Caki2 (cell line): ENCODE measurements at places on chromosomes 12 and 14. TPM values are rescaled to one million over a fixed set of nuclear protein-coding genes. Genes with fewer than 3 reads are reported as not detected.

GRCh38 chr14:92993302-92993701, 70.4 kb downstream of the CHGA start:
- no peak for DNase-seq

DNA sequence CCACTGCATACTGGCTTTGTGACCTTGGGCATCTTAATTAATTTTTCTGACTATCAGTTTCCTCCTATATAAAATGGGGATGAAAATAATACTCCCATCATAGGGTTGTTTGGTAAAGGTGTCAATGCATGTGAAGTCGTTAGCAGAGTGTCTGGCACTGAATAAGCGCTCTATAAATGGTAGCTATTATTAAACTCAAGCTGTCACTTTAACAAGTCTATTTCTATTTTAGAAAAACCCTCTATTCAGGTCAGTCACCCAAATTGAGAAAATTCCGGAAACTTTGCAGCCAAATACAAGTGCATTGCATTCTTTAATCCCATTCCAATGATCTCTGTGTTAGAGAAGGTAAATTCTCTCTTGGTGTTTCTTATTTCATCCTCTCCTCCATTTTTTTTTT, 363.1 kb downstream of the SYT1 start:
- no peak for DNase-seq

DNA sequence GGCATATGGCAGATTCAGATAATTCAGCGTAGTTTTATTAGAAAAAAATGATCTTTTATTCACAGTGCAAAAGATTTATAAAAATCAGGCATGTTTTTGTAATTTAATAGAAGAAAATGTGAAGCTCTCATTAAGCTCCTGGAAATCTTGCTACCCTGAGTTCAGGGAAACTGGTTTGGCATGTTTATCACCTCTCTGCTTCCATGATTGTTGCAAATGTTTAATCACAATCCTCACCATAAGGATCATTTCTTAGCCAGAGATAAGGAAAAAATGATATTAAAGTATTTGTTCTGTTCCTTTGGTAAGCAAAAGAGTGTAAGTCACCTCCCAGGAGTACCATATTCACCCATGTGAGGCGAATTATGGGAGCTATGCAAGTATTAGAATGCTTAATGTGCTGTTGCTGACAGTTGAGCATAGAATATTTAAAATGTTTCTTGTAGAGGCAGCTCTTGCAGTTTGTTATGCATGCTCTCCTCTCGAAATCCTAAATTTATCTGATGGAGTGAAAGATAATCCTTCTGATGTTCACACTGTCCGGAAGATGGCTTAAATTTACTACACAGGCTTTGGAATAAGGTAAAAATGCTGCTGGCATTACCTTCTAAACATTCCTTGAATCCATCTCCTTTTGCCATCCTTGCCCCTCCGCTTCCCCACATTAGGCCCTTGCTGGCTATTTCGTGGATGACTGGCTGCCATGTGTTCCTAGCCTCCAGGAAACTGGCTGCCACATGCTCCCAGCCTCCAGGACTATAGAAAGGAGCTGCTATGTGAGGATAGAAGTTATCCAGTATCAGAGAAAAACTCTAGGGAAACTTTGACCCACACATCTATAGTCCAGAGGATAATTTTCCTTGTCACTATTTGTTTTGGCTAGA, 115.8 kb upstream of the CCDC198 start:
- DNase-seq, result no peak

- no peak for DNase-seq
Measured at GRCh38 chr12:69515394-69515930, 45.3 kb downstream of the FRS2 start.

GRCh38 chr14:102848830-102849525, 71.7 kb downstream of the TRAF3 start:
- DNase-seq, result no peak

DNA sequence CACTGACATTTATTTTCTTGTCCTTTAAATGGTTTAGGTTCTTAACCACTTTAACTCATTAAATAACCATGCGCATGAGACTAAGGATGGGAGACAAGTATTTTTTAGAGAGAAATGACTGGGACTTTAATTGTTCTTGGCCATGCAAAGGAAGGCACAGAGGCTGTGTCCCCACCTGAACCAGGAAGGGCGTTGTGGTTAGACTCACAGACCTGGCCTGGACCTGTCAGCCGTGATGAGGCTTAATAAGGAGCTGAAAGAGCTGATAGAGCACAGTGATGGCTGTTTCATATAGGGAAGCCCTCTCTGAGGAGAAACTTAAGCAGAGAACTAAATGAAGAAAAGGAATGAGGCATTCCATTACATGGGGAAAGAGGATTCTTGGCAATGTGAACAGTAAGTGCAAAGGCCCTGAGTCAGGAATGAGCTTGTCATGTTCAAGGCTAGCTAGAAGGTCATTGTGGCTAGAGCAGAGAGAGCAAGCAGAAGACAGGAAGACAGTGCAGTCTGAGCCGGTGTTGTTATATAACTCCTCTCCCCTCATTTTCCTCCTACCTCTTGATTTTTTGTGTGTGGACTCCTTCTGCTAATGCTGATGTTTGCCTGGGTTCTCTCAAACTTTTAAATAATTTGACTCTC, 74.4 kb upstream of the ANO4 start:
- no peak for DNase-seq

DNA sequence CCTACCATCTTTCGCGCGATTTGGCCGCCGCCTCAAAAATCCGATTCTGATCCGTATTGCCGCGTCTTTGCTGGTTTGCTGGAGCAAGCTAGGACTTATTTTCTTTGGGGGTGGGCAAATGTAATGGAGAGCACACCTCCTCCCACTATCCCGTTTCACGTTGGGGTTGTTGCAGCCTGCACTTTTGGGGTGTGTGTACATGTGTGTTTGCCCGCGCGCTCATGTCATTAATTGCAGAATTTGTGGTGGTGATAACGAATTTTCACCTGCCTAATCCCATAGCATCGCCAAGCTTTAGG, 657 bp downstream of the METAP2 start:
- DNase-seq, result no peak

DNA sequence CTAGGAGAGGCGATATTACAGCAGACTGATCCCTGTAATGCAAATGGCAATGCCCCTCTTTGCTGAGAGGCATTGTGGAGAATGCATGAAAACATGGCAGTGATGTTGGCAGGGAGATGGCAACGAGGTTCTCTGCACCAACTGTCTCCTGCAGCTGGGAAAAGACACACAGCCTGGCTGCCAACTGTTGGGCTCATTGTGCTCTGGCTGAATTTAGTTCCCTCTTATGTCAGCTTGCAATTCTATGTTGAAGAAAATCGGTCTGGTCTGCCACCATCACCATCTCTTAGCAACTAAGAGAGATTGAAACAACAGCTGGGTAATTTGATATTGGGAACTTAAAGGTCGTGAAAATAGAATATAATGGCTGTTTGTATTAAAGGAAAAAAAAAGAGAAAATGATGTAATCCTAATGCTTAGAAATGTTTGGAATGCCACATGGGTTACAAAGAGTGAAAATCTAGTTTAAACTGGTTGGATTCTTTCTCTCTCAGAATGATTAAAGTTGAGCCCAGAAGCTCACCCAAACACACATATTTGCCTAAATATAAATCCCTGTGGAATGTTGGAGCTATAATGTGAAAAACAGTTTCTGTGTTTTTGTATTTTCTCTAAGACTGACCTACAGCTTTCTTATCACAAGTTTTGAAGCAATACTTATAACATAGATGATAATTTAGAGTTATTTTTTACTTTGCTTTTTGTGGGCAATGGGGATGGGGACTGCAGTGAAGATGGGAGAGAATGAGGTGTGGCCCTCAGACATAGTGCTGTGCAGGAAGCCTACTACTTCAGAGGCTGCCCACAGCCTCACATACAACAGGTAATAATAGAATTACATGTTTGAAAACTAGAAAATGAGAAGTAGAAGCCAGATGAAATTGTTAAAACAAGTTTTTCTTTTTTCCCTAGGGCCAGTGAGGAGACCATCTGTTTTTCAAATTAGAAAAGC, 143.7 kb downstream of the AKAP6 start:
- DNase-seq, result peak; percentile 60

DNA sequence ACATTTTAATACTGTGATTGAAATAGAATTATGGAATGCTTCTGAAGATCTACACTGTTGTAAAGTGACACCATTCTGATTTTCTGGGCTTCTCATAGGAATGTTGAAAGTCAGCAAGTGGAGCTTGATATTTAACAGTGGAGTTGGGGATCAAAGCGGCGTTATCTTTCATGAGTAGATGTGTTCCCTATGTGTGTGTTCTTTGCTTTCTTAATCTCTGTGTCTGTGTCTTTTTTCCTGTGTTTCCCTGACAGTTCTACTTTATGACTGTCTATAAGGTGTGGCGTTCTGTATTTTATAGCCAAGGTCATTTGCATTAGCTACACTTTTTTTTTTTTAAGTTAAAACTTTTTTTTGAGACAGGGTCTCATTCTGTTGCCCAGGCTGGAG, 24.7 kb downstream of the SYNE2 start:
- DNase-seq, result no peak

DNA sequence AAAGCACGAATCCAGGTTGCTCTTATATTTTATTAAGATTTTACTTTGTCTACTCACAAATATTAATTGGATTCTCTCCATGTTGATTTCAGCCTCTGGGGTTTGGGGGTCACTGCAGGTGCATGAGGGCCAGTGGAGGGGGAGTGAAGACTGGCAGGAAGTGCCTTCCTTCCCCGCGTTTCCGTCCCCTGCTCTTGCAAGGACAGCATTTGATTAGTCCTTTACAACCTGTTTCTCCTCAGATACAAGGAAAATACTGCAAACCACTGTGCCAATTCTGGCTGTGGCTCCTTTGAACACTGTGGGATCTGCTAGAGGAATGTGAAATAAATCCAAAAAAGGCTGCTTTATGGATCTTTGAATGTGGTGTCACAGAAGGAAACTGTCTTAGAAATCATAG, 291.8 kb downstream of the ETNK1 start:
- DNase-seq, result no peak

DNA sequence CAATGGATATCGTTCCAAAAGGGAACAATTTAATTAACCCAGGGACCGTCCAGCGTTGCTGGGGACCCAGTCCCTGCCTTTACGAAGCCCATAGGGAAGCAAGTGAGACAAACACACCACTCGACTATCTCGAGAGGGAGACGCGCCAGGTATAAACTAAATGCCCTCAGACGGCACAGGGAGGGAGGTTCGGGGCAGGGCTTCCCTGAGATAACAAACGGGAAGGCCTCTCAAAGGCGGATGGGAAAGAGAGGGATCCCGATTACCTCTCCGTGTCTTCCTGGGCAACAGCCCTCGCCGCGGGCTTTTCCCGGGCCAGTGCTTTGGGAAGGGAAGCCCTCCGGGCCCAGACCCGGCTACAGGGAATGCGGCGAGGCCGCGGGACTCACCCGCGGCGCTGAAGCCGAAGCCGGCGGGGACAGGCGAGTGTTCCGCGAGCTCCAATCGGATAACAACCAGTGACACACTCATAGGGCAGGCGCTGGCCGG, 390 bp downstream of the BRAP start:
- DNase-seq, result no peak

- peak; percentile 70 for DNase-seq
Measured at GRCh38 chr12:53052419-53053217, 2.8 kb downstream of the TNS2 start.

DNA sequence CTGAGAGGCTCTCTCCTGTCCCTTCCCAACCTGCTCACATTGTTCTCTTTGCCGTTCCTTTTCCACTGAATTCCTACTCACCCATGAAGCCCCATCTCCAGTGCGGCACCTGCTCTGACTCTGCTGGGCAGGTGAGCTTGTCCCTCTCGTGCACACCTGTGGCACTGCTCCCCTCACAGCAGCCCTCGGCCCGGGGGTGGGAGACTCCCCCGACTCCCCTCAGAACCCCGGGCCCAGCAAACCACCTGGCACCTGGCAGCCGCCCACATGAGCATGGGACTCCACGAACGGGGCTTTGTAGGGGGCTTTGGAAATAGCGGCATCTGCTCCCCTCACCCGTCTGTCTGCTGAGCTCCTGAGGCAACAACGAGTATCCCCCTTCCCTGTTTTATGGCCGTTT, 162.4 kb upstream of the PRMT8 start:
- DNase-seq, result no peak

GRCh38 chr12:122982477-122982815, 2.0 kb downstream of the ARL6IP4 start:
- no peak for DNase-seq

DNA sequence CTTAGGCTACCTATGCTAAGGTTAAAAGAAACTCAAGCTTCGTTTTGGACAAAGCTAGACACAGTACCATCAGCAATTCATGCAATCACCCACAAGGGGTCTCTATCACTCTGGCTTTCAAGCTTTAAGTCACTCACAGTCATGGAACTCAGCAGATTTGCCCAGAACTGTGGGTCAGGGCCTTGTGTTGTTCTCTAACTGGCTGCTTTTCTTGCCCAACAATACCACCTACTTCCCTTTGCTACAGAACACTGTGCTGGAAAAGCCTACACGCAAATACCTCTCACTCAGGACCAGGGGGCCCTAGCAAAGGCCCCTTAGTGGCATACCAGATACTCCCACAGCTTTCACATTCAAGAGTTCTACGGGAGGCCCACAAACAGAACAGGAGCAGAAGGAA, 9.1 kb downstream of the NEMP1 start:
- peak; percentile 54 for DNase-seq

GRCh38 chr12:82835217-82835616, 148.5 kb downstream of the TMTC2 start:
- peak; percentile 37 for DNase-seq

DNA sequence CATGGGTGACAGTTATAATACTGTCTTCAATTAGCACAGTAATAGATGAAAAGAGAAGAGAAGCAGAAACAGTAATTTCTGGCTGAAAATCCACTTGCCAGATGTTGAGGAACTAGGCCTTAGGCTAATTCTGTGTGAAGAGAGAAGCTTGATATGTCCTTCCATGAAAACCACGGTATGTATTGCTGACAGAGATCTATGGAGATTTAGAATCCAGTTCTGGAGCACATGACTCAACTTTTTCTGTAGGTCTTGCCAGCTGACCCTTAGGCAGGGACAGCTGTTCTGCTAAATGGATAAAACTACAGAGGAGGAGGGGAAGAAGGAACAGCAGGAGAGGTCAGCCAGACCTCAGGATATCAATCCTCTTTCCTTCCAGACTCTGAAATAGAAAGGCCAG, 211.5 kb downstream of the PRKD1 start:
- DNase-seq, result no peak

- DNase-seq, result no peak
Measured at GRCh38 chr12:121196902-121197301, 13.0 kb upstream of the P2RX4 start.

Gene RHEBL1
- 0.81 and 4.3 TPM in 2 replicates for total RNA-seq

Gene SSTR1
- total RNA-seq, result 0.03 and 1.2 TPM in 2 replicates

Gene SLC10A1
- not detected in 2 replicates for total RNA-seq

Gene CLEC4C
- not detected in 2 replicates for total RNA-seq
